ENCODE measurements at places on chromosomes 3 and 15.
A peak's percentile ranks its signal among the peaks of the same experiment; 100 is the strongest.

DNA sequence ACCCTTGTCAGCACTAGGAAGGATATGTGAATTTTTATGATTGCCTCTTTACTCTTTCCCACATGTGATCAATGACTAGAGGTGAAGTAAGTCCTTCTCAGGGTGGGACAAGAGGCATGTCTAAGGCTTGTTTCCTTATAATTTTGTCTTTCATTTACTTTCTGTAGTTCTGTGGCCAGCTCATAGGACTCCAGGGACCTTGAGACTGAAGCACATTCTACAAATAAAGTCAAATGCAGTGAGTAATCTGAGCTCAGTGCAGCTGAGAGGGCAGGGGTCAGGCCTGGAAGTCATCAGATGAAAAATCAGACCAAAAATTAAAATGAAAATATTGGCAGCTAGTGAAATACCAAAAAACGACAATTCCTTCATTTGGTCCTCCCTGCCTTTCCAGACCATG, 424.7 kb upstream of the THBS1 start:
- DNase-seq, result peak; percentile 91

DNA sequence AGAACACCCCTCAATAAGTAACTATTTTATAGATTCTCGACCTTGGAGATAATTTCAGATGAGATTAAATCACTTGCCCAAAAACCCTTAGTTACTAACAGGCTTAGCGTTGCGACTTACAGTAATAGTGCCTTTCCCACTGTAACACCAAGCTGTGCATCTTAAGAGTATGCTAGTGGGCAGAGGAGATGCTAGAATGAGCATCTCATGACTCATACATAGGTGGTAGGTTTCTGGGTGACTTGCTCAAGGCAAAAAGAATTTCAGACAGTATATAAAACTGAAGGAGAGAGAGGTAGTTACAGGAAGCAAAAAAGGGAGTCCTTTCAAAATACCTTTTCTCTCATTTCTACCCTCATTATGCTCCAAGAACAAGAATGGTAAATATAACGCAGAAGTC, 3.9 kb downstream of the KATNBL1 start:
- no peak for DNase-seq

- no peak for DNase-seq
Observed at GRCh38 chr3:123540285-123540684, 44.6 kb downstream of the HACD2 start.

- DNase-seq, result peak; percentile 16
Observed at GRCh38 chr3:142447301-142447851, 461 bp downstream of the XRN1 start.

GRCh38 chr3:69649120-69650065, 89.9 kb upstream of the MITF start:
- peak; percentile 20 for DNase-seq

GRCh38 chr3:15403965-15404364, 23.4 kb downstream of the METTL6 start:
- DNase-seq, result no peak

- no peak for DNase-seq
Observed at GRCh38 chr15:58407778-58408177, 24.0 kb upstream of the LIPC start.

GRCh38 chr3:45955706-45956105, 12.4 kb downstream of the CXCR6 start:
- DNase-seq, result no peak

GRCh38 chr3:146106986-146107385, 54.0 kb downstream of the PLOD2 start:
- DNase-seq, result peak; percentile 44

Measured in stromal cell of bone marrow (primary cell).